Fibroblast of skin of right biceps (primary cell): ENCODE measurements at places on chromosomes 11 and 22.

DNA sequence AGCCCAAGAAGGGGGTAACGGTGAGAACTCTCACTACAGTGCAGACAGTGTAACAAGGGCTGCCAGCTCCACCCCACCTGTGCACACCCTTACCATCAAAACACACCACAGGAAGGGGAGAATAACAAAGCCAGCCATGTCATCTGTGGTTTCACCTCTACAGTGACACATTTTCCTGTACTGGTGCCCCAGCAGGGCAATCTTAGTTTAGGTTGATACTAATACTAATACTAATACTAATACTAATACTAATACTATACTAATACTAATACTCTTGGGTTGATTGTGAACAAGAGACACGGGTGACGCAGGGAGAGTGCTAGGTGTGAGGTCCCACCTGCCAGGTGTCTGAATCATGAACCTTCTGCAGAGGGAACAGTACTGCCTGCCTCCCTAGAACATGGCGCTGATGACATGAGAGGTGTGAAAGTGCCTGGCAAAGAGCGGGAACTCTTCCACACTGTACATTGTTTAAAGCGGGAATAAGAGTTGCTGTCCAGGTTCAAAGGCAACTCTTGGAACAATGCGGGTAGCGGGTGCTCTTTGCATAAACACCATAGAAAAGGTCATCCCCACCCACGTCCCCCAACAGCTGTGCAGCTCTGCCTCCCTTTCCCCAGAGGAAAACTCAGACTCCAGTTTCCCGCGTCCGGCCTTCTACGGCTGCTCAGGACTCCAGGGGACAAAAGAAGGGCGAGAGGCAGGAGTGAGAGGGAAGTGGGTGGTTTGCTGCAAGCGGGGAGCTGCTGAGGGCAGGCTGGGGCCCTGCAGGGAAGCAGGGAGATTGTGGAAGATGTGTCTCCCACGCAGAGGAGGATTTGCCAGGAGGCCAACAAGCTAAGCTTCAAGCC, 25.0 kb upstream of the TMPRSS4 start:
- no peak for DNase-seq

DNA sequence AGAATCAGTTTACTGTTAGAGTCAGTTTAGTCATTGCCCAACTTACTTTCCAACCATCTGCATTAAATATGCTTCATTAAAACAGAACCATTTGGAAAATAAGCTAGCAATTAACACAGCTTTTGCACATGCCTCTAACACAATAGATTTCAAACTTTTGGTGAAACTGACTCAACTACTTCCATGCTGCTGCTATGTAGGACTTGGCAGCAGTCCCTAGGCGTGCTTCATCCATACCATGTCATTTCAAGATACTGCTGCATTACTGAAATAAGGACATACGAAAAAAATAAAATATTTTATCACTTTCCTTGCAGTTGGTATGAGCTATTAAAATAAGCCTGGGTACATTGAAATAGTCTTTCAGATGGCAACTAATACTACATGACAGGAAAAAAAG, 65.5 kb upstream of the SOX6 start:
- peak; percentile 48 for DNase-seq

DNA sequence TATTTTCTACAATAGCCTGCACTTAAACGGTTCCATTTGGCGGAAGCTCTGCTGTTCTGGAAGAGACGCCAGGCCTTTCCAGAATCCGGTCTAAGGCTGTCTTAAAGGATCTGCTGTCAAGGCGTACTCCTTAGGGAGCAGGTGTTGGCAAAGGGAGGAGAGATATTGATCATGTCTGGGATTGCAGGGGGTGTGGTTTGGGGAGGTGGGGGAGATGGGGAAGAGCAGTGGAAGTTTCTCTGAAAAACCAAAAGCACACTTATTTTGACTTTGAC, 22.5 kb upstream of the WNT11 start:
- DNase-seq, result no peak

GRCh38 chr11:14588681-14589080, 54.9 kb upstream of the PDE3B start:
- DNase-seq, result no peak

DNA sequence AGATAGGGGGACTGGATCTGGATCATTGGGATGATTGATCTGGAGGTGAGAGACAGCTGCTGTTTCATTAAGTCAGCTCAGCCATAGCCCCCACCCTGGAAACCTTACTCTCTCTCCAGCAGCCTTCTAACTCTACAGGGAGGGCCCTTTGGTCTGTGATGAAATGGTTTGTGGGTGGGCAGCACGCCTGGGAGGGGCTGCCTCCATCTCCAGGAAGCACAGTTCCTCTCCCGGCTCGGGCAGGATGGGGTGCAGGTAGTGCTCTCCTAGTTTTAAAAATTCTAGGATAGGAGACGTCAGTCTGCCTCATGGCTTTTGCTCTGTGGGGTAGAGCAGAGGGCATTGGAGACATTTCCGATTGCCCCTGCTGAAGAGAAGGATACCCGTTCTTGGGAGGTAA, 89.7 kb downstream of the CEP164 start:
- no peak for DNase-seq

GRCh38 chr11:14107050-14107430, 144.5 kb downstream of the SPON1 start:
- DNase-seq, result no peak

DNA sequence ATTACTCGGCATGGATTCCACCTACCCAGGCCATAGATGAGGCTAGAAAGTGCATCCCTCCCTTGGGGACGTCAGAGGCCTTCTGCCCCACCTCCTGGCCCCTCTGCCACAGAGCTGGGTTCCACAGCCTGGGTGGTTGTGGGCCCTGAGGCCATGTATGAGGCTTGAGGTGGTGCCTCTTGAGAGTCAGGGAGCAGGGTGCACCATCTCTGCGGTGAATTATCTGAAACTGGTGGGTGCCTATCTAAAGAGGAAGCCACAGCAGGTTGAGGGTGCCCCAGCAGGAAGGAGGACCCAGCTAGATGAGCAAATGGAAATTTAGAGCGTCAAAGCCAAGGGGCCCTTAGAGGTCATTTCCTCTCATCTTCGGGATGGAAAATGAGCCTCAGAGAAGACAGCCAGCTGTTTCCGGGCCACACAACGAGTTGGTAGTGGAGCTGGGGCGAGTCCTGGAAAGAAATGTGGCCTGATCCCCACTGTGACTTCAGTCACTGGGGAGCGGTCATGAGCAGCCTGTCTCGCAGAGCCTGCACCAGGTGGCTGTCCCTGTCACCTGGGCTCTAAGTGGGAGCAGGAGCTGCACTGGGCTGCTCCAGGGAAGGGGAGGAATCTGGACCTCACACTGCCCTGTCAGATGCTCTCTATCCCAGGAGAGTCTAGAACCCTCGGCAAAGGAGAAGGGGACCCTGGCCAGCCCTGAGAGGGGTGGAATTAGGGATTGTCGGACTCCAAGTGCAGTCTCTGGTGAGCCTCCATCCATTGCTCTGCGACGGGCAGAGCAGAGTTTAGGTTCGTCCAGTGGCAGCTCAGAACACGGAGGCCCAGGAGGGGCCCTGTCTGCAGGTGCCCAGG, 7.3 kb downstream of the ADORA2A start:
- no peak for DNase-seq

GRCh38 chr22:21448627-21449416, 18.4 kb upstream of the TMEM191C start:
- no peak for DNase-seq

GRCh38 chr11:106131998-106132397, 54.5 kb downstream of the AASDHPPT start:
- no peak for DNase-seq

- no peak for DNase-seq
Observed at GRCh38 chr11:100851584-100852152, 164.6 kb downstream of the ARHGAP42 start.

DNA sequence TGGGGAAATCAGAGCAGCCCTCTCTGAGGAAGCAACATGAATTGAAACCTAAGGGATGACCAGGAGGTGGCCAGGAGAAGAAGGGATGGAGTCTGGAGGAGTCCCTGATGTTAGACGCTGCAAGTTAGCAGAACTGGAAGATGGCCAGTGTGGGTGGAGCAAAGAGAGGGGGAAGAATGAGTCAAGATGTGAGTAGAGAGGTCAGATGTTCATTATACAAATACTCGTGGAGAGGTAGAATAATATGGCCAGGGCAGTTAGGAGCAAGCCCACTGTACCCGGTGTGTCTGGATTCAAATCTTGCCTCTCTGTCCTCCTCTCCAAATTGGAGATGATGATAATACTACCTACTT, 242.0 kb downstream of the TENM4 start:
- DNase-seq, result peak; percentile 47

DNA sequence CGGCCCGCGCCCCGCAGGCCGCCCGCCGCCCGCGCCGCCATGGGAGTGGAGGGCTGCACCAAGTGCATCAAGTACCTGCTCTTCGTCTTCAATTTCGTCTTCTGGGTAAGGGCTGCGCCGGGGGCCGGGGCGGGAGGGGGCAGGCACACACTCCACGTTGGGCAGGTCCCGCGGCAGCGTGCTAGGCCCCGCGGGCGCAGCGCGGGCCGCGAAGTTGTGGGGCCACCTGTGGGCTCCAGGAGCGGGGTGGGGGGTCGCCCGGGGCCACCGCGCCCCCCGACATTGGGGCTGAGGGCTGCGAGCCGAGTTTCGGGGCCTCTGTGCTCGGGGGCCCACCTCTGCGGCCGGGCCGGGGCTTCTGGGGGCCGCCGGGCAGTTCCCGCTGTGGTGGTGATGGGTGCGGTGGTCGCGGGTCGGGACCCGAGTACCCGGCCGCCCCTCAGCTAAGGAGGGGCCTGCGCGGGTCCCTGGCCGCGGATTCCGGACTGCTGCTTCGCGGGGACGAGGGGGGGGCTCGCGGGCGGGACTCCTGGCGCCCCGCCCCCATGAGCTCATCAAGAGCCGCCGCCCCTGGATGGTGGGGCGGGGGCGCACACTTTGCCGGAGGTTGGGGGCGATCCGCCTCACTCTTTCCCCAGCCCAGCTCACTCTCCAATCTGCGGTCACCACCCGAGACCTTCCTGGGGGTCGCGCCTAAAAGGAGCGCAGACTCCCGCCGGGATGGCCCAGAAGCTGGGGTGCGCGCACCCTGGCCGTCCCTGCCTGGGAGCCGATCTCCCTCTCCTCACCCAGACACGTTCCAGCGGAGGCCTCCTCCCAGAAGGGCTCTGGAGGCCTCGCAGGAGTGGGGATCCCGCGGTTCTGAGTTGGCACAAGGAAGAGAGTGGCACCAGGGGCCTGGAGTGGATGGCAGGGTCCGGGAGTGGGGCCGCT, 667 bp downstream of the CD81 start:
- peak; percentile 59 for DNase-seq

DNA sequence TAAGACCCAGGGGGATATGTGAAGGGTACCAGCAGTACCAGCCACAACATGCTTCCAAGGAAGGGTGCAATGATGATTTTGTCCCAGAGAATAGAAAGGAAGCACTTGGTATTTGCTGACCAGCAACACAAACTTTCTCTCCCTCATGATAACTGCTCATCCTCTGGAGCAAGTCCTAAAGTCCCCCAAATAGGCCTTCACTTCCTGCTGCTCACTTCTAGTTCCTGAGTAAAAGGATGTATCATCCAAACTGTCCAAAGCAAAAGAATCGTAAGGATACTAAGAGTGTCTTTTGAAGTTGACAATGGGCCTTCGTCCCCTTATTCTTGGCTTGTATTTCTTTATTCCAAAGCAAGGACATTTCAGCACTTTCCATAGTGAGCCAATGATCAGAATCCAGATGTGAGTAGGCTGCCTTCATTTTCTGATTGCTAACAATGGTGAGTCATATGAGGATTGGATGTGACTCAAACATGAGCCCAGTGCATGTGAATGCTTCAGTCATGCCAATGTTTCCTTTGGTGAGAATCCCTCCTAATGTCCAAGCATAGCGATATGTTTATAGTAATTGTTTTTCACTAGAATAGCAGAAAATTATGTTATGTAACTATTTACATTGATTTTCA, 243.4 kb upstream of the POU2AF2 start:
- DNase-seq, result peak; percentile 88

- DNase-seq, result no peak
Observed at GRCh38 chr11:62534779-62535545, 11.6 kb downstream of the AHNAK start.

DNA sequence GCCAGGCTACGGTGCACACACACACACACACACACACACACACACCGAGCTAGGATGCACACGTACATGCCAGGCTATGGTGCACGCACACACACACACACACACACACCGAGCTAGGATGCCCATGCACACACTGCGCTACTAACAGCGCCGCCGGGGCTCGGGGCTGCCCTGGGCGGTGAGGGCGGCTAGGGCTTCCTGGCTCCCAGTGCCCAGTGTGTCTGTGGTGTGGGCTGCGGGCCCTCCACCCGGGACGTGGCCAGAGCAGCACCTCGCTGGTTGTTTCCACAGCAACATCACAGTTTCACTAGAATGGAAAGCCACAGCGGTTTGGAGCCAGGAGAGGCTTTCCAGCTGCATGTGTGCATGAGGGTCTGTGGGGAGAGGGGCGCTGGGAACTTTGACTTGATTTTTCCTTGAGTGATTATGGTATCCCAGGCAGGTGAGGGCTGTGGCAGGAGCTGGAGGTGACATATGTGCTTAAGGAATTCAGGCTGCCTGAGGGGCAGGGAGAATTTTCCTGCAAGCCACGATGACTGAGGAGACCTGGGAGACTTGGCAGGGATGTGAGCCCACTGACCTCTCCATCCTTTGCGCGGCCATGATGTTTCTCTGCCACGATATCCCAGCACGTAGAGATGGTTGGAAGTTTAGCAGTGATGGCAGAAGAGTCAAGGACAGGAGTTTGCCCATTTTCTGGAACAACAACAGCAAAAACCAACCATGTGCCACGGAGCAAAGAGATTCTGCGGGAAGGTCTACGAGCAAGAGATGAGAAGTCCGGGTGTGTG, 195.9 kb downstream of the SNX19 start:
- DNase-seq, result peak; percentile 26

DNA sequence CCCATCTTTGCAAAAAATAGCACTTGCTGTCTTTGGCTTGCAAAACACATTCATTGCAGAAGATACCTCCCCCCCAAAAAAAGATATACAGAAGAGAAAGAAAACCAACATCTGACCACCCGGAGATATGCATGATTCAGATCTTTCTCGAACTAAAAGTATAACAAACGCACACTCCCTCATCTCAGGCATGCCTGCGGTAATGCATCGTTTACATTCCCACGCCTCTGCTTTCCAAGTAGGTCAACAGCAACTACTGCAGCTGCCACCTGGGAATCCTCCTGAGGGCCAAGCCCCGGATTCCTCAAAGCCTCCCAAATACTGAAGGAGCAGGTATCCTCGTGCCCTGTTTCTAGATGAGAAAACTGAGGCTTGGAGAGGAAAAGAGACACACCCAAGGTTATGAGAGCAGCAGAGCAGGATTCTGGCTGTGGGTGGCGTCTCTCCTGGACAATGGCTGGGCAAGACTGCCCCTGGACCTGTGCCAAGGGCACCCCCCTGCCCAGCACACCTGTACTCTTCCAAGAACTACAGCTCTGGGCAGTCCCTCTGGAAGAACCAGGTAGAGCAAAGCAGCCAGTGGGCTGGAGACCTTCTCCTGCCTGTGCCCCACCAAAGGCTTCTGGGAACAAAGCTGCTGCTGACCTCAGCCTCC, 38.1 kb downstream of the NUP50 start:
- DNase-seq, result peak; percentile 83

GRCh38 chr11:68497761-68498160, 37.2 kb downstream of the PPP6R3 start:
- DNase-seq, result no peak

- no peak for DNase-seq
Observed at GRCh38 chr11:78423241-78423640, 5.6 kb upstream of the GAB2 start.
